ENCODE measurements at places on chromosomes 7 and 10.

DNA sequence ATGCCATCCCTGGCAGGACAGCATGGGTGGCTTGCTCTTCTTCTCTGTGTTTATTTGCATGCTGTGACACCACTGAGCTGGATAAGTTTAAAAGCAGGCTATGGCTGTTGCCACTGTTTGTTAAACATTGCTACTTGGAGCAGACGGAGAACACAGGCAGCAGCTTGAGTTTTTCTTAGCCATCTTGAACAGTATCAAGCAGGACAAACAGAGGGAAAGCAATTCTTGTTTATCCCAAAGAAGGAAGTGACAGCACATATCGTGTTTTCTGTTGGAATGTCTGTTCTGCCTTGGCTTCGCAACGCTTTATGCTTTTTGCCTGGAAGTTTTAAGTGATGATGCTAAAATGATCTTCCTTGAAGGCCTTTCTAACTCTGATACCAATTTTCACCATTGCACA, 73.8 kb downstream of the MKX start:
- DNase-seq = no peak

DNA sequence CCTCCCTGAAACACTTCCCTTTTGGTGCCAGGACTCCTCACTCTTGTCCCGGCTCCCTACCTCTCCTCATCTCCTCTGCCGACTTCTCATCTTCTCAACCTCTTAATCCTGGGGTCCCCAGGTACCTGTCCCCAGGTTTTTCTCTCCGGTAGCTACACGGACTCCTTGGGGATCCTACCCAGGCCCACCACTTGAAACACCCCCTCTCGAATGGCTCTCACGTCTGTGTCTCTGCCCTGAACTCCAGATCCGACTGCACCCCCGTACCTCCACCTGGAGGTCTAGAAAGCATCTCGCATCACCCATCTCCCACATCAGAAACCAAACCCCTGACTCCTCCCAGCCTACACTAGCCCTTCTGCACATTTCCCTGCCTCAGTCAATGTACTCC, 4.8 kb downstream of the TBATA start:
- DNase-seq = no peak

DNA sequence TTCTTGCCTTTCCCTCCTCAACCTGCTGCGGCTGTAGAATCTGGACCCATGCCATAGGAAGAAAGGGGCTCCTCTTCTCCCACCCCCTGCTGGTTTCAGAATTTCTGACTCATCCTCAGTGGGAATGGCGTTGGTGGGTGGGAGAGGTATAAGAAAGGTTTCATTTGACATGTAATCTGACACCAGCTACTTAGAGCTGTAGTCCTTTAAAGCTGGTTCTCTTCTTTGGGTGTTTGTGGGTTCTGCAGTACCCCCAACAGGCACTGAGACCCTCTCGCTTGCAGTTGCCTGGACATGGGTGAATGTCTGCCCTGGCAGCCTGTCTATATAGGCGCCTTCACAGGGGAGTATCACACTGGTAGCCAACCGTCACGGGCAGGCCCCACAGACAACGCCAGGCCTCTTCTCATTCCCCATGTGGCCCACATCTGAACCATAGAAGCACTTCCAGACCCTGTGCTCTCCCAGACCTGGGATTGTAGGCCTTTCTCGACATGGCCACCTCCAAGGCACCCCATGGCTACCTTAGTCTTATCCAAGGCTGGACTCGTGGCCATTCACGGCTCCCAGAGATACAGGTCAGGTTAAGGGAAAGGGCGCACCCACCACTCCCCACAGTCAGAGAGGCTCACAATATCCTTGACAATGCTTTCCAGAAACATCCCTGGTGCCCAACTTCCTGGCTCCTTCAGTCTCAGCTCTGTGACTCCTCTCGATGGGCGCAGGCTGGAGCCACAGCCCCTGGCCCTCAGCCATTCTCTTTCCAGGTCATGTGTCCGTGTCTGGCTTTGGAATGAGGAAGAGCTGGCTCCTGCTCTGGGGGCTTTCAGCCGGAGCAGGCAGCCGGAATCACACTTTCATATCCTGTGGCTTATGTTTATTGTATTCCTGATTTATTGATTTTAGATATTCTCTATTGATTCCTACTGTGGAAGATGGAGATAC, 17.5 kb downstream of the ZNF862 start:
- DNase-seq = no peak

DNA sequence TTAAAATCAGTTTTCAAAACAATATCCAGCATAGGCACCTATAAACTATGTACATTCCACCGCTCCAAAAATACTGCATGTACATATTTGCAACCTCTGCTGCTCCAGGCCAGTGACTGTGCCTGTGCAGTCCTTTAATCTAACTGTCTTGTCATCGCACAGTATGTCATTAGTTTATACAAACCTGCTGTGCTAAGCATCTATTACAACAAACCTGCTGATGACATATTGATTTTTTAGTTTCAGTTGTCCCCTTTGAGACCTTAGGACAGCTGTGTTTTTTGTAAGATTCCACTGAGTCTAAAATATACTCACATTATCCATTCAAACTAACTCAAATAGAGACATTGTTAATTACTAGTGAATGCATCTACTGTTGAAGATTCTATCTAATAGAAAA, 33.1 kb downstream of the SEMA3C start:
- no peak for DNase-seq

- no peak for DNase-seq
Measured at GRCh38 chr7:156071612-156072011, 259.3 kb upstream of the SHH start.
